Fibroblast of skin of scalp (primary cell): ENCODE measurements at places on chromosomes 7 and 10.
A peak's percentile ranks its signal among the peaks of the same experiment; 100 is the strongest.

- DNase-seq = peak; percentile 73
Observed at GRCh38 chr10:113474752-113475151, 78.1 kb upstream of the HABP2 start.

GRCh38 chr7:131726031-131726430, 169.6 kb upstream of the PODXL start:
- no peak for DNase-seq

GRCh38 chr10:114000457-114001010, 43.1 kb upstream of the ADRB1 start:
- DNase-seq = no peak

DNA sequence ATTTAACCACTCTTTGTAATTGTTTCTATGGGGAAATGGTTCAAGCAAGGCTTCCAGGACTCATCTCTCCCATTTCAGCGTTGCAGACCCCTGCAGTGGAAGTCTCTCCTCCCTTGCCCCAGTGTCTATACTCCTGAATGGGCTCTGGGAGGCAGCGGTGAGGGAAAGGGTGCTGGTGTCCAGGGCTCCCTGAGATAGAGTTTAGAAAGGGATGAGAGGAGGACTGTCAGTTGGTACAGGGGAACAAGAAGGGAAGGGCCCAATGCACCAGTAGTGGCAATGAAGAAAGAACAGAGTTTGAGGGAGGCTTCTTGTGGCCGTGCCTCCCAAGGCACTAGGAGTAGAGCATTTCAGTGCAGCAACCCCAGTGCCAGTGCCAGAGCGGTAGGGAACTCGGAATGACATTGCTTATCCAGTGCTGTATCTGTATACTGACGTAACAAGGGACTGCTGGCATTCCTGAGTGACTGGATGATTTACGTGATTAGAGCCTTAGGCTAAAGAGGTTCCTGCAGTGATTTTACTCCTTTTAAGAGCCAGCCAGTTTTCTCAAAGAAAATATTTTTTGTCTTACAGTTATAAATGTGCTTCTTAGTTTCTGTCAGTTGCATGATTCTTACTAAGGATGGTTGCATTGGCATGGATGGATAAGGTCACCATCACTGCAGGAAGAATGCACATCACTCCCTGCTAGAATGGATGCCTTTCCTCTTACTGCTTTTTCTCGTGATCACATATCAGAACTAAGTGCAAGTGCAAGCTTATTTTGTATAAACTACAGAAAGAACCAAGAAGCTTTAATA, 28.0 kb downstream of the PRPF18 start:
- DNase-seq = peak; percentile 83

- DNase-seq = no peak
Observed at GRCh38 chr7:106915873-106916272, 50.8 kb downstream of the PIK3CG start.

GRCh38 chr7:5296015-5296610, 13.4 kb downstream of the SLC29A4 start:
- no peak for DNase-seq

DNA sequence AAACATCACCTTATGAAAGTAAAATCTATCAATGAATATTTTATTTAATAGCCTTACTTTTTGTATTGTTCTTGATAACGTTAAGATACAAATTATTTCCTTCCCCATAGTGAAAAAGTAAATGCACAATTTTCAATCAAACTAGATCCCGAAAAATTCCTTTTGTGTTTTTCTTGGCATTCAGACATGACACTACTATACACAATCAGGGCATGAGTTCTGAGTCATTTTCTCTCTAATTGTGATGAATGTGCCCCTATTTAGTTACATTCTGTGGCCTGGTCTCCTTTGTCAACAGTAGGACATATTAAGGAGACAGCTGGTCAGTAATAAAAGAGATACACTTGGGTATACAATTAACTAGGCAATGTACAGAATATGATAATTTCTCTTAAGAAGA, 19.8 kb downstream of the COL1A2 start:
- DNase-seq = peak; percentile 86

DNA sequence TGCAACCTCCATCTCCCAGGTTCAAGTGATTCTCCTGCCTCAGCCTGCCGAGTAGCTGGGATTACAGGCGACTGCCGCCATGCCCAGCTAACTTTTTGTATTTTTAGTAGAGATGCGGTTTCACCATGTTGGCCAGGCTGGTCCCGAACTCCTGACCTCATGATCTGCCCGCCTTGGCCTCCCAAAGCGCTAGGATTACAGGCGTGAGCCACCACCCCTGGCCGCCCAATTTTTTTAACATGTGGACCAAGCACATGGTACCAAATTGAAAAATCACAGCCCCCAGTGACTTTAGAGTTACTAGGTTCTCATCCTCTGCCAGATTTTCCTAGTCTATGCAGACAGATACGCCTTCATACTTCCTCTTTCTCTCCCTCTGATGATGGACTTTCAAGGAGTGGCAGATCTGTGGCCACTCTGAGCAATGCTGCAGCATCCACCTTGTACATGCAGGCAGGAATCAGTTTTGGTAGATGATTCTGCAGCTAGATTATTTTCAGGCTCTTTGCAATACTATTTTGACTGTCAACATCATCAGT, 34.0 kb upstream of the EZH2 start:
- no peak for DNase-seq
